T-helper 9 cell (primary cell): ENCODE measurements at places on chromosomes 6 and 20.
A peak's percentile ranks its signal among the peaks of the same experiment; 100 is the strongest.

DNA sequence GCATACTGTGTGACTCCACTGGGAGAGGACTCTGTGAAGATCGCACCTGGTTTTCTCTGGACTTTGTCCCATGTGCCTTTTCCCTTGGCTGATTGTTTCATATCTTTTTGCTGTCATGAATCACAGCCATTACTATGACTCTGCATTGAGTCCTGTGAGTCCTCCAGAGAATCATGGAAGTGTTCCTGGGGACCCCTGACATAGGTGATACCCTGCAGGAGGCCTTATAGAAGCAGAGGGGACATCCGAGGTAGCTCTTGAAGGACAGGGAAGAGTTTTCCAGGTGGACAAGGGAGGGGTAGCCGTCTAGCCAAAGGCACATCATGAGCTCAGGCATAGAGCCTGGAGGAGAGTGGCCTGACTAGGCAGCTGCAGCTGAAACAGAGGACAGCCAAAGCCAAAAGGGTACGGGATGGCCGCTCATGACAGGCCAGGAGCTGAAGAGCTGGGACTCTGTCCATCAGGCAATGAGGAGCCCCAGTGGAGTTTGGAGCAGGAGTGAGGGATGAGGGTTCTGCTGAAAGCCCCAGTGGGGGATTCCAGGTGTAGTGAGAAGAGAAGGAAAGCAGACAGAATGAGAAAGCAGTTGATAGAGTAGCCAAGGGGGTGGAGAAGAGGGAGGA, 86.6 kb upstream of the TOX2 start:
- no peak for DNase-seq

DNA sequence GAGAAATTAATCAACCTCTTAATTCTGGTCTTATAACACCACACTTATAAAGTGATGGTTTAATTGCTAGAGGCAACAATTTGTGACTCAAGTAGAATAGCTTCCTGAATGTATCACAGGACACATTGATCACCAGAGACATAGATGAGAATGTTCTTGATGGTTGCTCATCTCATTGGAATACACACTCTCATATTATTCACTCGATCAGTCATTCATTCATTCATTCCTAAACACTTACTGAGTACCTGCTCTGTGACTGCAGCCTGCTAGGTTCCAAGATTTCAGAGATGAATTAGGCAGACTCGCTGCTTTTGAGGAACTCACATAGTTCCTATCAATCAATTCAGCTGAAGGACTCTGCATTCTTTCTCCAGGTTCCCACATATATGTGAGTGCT, 365.1 kb upstream of the SOX4 start:
- DNase-seq, result no peak

DNA sequence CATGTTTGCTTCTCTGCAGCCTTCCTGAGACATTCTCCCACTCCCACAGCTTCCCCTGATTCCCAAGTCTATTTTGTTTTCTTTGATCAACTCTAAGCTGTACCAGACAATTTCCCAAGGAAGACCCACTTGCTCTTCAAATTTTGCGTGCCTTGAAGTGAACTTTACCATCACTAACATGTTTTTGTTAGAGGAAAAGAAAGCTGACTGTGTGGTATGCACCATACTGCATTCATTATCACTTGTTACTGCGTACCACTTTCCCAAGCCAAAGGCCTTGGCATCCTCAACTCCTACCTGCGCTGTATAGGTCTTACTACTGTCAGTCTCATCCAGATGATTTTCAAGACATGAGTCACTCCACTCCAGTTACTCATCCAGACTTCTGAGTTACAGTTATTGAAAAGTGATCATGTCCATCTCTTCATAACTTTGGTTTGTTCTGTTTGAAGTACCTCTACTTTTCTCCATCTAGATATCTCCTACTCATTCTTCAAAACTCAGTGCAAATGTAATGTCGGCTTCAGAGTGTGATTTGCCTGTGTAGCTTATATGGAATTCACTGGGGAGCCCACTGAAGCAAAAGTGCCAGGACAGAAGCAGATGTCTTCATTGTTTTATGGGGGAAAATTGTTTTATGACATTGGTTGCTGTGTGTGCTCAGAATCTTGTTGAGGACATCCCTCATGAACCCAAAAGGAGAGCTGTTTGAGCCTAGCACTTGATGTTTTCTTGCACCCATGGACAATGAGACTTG, 5.2 kb downstream of the RPS12 start:
- no peak for DNase-seq

DNA sequence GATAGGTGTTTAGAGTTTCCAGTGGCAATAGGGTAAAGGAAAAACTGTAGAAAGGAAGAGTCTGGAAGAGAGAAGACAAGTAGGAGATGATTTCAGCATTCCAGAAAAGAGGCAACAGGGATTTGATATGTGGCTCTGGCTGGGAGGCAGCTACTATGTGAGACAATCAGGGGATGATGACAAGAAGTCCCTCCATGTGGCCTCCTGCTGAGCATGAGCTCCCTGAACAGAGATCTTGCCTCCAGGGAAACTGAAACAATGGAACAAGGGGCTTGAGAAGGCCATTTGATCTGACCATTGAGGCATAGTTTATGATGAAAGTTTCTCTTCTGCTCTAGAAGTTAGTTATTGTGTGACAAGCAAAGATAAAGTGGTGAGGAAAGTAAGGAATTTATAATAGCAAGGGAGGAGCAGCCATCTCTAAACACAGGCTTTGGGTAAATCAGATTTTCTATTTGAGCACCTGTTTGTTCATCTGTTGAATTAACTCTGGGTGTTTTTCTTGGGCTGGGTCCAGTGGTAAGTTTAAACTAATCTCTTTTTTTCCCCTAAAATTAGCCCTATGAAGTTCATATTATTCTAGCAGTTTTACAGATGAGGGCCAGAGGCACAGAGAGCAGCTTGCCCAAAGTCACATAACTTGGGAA, 3.0 kb upstream of the GPX5 start:
- DNase-seq, result no peak

DNA sequence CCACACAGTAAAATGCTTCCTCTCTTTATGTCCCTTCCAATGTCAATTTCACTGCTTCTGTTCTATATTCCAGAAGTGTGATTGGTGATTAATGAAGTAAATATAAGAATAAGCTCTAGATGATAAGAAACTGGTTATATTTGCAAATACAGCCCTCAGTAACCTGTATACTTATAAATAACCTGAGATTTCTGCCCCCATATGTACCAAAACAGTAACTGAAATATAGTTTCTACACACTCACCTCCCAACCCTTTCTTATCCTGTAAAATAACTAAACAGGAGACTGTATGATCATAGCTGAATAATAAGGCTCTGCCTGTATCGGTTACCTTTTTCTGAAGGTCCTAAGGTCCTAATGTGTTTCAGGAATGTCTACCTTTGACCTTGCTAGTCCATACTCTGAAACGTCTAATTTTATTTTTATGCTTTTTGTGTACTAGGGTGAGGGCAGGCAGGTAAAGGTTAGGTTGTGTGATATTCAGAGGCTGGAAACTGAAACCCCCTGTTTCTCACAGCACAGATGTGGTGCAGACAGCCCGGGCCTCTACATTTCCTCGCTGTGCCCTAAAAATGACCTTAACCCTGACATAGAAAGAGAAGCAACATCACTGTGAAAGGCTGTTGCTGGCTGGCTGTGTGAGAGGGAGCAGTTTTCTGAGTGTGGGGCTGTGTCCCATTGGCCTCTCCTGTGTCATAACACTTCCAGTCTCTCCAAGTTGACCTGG, 378.8 kb downstream of the CENPW start:
- DNase-seq, result no peak

- DNase-seq, result no peak
Observed at GRCh38 chr20:44856442-44856841, 29.1 kb upstream of the YWHAB start.

DNA sequence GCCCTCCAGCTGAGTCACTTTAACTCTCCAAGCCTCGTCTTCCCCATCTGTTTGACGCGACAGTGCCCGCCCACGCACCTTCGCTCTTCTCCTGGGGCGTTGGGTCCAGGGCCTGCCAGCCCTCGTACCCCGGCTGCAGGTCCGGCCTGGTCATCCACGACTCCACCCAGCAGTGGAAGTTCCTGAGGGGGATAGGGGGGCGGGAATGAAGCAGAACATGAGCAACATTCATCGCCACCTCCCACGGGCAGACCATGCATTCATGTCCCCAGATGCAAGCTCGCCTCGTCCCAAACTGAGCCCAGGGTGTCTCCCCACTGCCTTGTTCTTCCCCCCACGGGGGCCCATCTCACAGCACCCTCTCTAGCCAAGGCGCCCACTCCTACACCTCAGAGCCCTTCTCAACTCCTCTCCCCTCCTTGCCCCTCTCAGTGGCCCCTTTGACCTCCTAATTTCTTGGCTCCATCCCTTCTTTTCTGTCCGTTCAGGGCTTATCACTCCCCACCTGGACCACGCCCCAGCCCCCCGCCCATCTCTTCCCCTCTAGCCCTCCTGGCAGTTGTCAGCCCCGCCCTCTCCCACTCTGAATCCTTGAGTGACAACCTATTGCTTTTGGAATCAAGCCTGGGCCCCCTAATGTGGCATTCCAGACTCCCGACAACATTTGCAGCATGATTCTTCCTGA, 23.7 kb downstream of the TGM2 start:
- no peak for DNase-seq

- peak; percentile 78 for DNase-seq
Observed at GRCh38 chr20:36951198-36951978, at the start of gene SAMHD1. Gene SAMHD1 (minus strand): TSS chr20:36951708. CDS start chr20:36951643, 65 bp downstream.

GRCh38 chr6:149063468-149063867, 254.0 kb upstream of the TAB2 start:
- DNase-seq, result no peak

DNA sequence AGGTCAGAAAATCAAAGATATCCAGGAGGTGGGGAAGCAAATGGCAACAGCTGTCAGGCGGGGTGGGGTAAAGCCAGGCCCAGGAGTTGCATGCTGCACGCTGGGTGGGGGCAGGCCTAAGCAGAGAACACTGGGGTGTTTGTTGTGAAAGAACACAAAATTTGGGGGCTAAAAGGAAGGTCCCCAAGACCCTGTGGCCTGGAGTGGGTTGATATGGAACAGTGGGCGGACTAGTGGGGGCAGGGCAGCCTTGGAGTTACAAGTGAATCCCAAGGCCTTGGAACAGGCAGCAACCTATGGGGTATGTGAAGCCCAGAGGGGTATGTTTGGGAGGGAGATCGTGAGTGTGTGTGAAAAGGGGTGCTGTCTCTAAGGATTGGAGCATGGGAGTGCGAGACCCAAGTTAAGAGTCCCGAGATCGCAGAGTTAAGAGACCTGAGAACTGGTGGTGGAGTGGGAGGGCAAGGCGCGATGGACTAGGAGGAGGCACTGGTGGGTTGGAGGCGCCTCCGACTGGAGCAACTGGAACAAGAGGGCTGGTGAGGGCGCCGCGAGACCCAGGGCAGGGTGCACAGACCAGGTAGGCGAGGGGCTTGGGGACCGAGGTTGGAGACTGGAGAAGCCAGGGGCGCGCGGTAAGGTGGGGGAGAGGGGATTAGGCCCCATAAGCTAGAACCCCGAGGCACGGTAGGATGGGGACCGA, 658 bp downstream of the CUL7 start:
- DNase-seq, result no peak

DNA sequence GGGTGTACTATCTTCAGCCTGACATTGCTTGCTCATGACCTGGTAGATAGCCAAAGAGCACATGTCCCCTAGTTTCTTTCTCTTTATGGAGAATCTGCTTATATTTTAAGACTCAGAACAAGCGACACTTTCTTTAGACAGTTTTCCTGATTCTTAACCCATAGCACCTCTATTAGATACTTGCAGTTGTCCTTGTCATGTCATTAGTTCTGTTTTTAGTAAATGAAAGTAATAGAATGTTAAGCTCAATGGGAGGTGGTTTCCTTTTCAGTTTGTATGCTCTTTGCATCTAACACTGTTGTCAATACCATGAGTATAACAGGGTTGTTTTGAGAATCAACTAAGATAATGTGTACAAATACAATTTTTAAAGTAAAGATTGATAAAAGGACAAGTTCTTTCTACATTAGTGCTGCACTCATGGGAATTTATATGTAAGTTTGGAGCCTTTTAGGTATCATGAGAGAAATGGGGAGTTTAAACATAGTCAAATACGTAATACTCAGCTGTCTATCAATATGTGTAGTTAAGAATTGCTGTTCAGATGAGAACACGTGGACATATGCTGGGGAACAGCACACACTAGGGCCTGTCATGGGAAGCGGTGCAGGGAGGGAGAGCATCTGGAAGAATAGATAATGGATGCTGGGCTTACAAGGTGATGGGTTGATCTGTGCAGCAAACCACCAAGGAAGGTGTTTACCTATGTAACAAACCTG, 124.3 kb downstream of the GRM1 start:
- no peak for DNase-seq

- DNase-seq, result no peak
Observed at GRCh38 chr20:59220161-59220560, 56.5 kb downstream of the ZNF831 start.

DNA sequence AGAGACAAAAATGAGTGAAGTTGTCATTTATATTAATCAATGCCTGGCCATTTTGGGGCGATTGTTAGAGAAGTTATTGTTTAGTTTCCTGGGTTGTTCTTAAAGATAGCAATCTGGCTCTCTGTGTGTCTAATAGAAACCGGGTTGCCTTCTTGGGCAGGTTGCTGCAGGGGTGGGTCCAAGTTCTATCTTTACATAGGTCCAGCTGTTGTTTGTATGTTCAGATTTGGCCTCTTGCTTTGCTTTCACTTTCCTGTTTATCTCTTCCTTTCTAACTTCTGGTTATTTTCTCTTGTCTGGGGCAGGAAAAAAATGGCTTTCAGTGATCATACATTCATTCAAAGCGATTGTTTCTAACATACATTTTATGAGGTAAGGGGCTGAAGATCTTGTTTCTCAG, 128.4 kb upstream of the NOX3 start:
- no peak for DNase-seq

DNA sequence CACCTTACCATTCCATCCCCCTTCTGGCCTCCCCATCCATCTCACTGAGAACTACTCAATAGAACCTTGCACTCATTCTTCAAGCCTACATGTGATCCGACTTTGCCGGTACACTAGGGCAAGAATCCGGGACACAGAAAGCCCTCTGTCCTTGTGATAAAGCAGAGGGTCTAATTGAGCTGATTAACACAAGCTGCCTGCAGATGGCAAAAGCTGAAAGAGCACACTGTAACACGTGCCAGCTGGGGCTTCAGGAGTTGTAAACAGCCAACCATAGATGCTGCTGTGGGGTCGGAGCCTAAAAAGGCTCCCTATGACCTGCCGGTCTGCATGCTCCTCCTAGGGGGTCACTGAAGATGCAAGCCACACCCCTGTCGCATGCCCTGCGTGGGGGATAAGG, 124.1 kb downstream of the RNF144B start:
- DNase-seq, result no peak

- no peak for DNase-seq
Observed at GRCh38 chr6:152637296-152638047, at the start of gene SYNE1. Gene SYNE1 (minus strand): TSS chr6:152637362. CDS start chr6:152628331, 9,031 bp downstream.

GRCh38 chr6:131758920-131759319, 48.1 kb upstream of the CTAGE9 start:
- no peak for DNase-seq

GRCh38 chr6:4093288-4093687, 14.4 kb upstream of the FAM217A start:
- no peak for DNase-seq
